ENCODE measurements at places on chromosomes 6 and 20.

GRCh38 chr20:53195876-53196610 lies 223.9 kb downstream of the TSHZ2 start:
- DNase-seq: no peak

DNA sequence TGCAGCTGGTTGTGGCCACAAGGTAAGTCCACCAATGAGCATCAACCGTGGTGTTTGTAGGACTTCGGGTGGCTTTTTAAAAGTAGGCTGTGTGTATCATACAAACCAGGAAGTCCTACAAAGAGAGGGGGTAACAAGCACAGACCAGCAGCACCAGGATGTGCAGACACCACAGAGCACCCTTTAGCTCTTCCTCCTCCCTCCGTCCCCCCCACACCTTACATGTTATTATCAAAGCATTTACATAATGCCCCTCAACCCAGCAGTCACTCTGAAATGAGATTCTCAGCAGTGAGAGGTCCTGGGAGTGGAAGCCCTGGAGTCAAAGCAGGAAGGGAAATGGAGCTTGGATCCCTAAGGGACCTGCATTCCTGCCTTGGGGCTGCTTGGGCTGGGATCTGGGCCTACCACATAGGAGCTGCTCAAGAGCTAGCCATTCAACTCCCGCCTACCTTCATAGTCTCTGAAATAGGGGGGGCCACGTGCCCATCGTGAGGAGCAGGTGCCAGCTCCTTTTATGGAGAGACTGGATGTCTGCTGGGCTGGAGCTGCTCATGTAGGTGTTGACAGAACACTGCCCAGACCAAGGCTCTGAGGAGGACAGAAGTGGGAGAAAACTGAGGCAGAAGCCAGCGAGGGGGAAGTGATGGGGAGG lies 90.6 kb downstream of the PSMB1 start:
- no peak for DNase-seq

DNA sequence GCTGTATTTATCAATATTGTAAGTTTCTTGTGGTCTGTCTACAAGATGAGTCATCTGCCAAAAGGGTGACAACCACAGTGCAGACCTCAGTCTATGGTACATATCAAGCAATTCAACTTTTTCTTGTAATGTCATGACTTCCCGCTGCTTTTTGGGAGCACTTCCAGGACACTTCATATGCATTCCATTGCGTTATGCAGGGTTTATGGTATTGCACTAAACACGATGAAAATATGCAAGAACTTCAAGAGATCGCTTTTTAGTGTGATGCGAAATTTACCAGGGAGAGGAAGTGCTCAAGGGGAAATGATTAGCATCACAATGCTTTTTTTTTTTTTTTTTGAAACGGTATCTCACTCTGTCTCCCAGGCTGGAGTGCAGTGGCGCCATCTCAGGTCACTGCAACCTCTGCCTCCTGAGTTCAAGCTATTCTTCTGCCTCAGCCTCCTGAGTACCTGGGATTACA lies 166.5 kb downstream of the TFAP2A start:
- no peak for DNase-seq

DNA sequence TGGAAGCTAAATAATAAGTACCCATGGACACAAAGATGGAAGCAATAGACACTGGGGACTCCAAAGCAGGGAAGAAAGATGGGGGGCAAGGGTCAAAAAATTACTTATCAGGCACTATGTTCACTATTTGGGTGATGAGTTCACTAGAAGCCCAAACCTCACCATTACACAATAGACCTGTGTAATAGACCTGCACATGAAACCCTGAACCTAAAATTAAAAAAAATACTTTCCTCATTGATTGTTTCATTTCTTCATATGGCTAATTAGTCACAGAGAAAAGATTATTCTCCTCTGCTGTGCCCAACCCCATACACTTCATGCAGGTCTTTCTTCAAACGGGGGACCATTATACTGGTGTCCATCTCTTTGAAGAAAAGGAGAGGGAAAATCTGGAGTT lies 213.0 kb upstream of the DTNBP1 start:
- DNase-seq: no peak

- DNase-seq: no peak
These were observed at the start of gene SNAP25 for GRCh38 chr20:10218536-10219451. TSS of gene SNAP25 (plus strand) at chr20:10218830. CDS start at chr20:10275492, 56,662 bp downstream.

GRCh38 chr20:36273414-36274180 lies 32.5 kb upstream of the DLGAP4 start:
- DNase-seq: no peak

- no peak for DNase-seq
These were observed 5.9 kb downstream of the CDKN1A start for GRCh38 chr6:36684447-36684812.

DNA sequence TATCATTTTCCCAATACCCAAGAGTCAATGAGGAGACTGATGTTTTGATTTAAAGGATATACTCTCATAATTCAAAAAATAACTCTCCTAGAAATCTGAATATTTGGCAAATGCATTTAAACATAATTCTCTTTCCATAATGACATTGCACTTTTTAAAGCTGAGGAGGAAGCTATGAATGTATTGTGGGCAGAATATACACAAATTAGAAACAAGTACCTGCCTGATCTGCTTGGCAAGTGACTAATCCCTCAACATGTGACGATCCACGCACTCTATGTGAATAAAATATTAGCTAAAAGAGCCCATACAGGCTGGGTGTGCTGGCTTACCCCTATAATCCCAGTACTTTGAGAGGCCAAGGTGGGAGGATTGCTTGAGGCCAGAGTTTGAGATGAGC lies 88.3 kb upstream of the CCDC28A start:
- no peak for DNase-seq

GRCh38 chr6:46199387-46199786 lies 28.6 kb upstream of the ENPP5 start:
- no peak for DNase-seq

DNA sequence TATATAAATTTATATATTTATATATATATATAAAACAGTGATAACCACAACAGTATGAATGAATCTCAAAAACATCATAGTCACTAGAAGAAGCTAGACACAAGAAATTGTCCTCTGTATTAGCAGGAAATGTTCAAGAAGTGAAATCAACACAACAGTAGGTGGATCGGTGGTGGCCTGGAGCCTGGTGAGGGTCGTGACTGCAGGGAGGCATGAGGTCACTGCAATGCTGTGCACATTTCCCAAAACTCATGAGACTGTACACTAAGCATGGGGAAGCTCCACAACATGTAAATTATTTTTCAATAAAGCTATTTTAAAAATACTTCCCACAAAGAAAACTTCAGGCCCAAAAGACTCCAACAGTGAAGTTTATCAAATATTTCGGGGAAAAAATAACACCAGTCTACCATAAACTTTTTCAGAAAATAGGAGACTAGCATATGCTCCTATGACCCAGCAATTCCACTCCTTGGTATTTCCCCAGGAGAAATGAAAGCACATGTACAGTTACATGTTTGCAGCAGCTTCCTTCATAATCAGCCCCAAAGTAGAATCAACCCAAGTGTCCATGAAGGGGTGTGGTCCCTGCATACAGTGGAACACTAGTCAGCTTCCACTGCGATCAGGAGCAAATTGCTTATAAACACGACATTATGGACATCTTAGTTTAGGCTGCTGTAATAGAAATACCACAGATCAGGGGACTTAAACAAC lies 144.2 kb downstream of the TBXT start:
- DNase-seq: no peak

- no peak for DNase-seq
These were observed 192.3 kb downstream of the GJA1 start for GRCh38 chr6:121627761-121628160.
